ENCODE measurements at places on chromosomes 4 and X.

GRCh38 chr4:102733084-102733483 lies 27.7 kb downstream of the MANBA start:
- DNase-seq = no peak

- DNase-seq = no peak
Measured at GRCh38 chr4:163217505-163217904, 50.8 kb upstream of the NAF1 start.

GRCh38 chr4:181796502-181796901 lies 446.7 kb upstream of the TENM3 start:
- DNase-seq = no peak

GRCh38 chr4:94995684-94996394 lies 238.1 kb downstream of the BMPR1B start:
- peak; percentile 58 for DNase-seq

DNA sequence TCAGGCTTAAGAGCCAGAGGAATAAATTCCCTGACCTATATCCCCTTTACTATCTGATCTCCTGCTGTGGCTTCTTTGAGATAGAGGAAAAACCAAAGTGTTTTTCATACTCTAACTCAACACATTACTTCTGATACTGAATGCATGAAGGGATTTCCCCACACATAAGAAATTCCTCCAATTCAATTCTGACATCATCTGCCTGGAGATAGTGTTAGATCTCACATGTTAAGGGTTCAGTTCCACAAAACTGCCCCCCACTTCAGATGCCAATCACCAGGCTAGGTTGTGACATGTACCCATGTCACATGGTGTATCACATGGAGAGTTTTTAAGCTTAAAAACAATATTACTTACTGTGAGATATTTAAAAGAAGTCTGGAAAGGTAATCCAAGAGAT lies 46.8 kb downstream of the GSTCD start:
- DNase-seq = no peak

- DNase-seq = peak; percentile 46
Measured at GRCh38 chr4:73257651-73258435, 755 bp downstream of the ANKRD17 start.

DNA sequence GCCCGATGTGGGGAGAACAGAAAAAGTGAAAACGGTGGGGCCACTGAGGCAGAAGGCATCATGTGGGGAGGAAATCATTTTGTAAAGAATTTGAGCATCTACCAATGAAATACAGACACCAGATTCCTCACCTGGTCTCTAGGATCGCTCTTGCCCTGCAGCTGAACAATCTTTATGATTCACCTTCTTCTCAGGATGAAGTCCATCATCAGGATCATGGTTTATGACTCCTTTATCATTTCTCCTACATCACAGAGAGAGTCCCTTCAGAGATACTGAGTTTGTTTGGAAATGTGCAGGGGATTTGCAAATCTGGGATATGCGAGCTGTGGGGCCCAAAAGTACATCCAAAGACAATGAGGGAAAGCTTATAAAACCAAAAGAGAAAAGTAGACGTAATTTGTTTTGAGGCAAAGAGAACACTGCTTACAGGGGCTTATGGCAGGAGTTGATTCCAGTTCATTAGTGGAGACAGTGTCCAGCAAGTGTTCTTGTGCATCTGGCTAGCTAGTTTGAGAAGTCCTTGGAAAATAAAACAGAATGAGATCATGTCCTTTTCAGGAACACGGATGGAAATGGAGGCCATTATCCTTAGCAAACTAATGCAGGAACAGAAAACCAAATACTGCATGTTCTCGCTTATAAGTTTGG lies 15.3 kb upstream of the ANXA5 start:
- no peak for DNase-seq

DNA sequence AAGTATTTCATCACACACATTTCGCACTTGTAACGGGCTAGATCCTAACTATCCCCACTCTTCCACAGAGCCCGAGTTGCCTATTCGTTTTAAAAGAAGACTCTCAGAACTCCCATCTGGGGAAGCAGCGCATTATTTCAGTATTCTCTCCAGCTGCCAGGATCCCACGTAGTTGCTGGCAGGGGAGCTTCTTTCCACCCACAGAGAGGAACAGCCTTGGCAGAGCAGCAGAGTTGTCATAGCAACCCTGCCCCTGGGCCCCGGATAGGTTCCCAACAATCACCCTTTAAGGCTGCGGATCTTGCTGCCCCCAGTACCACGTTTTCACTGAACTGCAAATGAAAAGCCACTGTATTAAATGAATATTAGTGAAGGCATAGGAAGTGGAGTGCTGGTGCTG lies 106.7 kb downstream of the GPM6A start:
- DNase-seq = peak; percentile 65

- DNase-seq = no peak
Measured at GRCh38 chr4:39045827-39046221, 13.6 kb upstream of the TMEM156 start.

DNA sequence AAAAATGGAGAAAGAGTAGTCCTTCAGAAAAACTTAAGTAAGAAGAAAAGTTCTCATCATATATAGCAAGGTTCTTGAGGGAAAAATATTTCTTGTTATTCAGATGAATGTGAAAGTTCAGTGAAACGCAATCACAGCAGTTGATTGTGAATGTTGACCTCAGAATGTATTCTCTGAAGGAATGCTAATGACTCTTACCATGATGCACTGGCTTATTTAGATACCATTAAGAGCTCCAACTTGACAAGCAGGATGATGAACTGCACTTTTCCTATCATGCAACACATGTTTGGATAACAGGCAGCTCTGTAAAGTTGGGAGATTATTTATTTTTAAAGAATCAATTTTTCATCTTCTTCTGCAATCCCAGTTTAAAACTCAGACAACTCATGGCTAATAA lies 115.5 kb upstream of the MYOZ2 start:
- no peak for DNase-seq

GRCh38 chr4:109414938-109415337 lies 18.7 kb upstream of the SEC24B start:
- peak; percentile 50 for DNase-seq

DNA sequence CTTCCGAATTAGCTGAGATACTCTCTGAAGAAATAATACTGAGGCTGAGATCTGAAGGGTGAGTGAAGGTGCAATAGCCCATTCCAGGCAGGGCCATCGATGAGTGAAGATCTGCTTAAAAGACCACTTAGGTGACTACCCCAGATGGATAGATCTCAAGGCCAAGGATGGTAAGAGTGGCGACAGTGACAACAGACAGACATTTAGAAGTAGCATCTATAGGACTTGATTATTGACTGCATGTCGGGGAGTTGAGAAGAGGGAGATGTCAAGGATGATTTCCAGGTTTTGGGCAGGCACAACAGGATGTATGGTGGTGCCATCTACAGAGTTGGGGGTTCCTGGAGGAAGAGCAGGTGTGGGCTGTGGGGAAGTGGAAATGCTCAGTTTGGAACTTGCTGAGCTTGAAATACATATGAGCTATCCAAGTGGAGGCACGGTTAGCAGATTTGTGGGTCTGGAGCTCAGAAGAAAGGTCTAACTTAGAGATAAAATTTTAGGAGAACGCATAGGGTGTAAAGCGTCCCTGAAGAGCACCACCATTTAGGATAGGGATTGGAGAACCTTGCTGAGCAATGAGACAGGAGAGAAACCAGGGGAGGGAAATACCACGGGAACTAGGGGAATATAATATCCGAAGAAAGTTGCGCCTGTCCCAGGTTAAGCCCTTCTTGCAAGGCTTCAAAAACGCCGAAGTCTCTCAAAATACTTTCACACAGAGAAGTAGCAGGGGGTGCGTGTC lies 688 bp downstream of the UFSP2 start:
- no peak for DNase-seq

GRCh38 chr4:169665046-169665737 lies 44.8 kb downstream of the CLCN3 start:
- no peak for DNase-seq

GRCh38 chrX:22026731-22027130 lies 5.4 kb upstream of the PHEX start:
- no peak for DNase-seq

- DNase-seq = peak; percentile 37
Measured at GRCh38 chr4:2069986-2070385, 10.9 kb downstream of the NAT8L start.

- no peak for DNase-seq
Measured at GRCh38 chr4:169655401-169655800, 35.0 kb downstream of the CLCN3 start.

GRCh38 chrX:21770631-21771321 lies 12.9 kb upstream of the SMPX start:
- DNase-seq = peak; percentile 13

All from GM23338 (cell line).